ENCODE measurements at places on chromosomes 3 and 15.

- DNase-seq, result no peak
Measured at GRCh38 chr3:39343076-39343717, 13.7 kb downstream of the CCR8 start.

GRCh38 chr15:70566047-70566835, 197.1 kb downstream of the UACA start:
- no peak for DNase-seq

- DNase-seq, result no peak
Measured at GRCh38 chr15:88900309-88900981, 5.1 kb upstream of the HAPLN3 start.

DNA sequence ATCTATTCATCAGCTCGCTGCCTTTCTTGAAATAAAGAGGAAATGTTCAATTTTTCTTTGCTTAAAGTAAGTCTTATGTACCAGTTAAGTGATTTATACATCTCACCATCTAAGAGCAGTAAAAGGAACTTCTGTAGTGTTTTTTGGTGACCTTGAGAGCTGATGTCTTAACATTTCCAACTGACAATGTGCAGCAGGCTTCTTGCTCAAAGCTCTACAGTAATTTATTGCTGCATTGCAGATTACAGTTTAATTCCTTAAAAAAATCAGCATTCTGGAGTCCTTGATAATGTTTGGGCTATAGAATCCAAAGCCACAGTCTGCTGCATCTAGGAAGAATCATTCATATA, 61.6 kb downstream of the DIPK2A start:
- no peak for DNase-seq

- no peak for DNase-seq
Measured at GRCh38 chr3:57252404-57252803, 24.9 kb downstream of the APPL1 start.

GRCh38 chr3:29226706-29227105, 54.2 kb upstream of the RBMS3 start:
- DNase-seq, result no peak

DNA sequence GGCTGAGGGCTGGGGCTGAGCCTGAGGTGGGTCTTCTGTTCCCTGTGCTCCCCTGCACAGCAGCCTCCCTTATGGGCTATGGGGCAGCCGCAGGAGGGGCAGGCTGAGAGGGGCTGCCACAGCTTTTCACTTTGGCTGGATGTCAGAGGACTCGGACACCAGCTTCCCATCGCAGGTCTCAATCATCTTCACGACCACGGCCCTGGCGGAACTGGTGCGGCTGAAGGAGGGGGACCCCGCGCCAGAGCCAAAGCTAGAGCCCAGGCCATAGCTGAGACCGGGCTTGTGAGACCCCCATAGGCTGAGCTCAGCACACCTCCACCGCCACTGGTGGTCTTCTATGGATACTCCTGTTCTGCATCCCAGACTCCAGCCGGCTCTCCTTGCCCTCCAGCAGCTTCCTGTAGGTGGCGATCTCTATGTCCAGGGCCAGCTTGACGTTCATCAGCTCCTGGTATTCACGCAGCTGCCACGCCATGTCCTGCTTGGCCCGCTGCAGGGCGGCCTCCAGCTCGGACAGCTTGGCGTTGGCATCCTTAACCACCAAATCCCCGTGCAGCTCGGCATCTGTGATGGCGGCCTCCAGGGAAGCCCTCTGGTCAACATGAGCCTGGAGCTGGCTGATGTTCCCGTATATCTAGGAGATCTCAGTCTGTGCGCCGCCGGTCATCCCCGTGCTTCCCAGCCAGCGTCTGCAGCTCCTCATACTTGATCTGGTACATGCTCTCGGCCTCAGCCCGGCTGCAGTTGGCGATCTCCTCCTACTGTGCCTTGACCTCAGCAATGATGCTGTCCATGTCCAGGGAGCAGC, 181.7 kb upstream of the SYNPR start:
- no peak for DNase-seq

DNA sequence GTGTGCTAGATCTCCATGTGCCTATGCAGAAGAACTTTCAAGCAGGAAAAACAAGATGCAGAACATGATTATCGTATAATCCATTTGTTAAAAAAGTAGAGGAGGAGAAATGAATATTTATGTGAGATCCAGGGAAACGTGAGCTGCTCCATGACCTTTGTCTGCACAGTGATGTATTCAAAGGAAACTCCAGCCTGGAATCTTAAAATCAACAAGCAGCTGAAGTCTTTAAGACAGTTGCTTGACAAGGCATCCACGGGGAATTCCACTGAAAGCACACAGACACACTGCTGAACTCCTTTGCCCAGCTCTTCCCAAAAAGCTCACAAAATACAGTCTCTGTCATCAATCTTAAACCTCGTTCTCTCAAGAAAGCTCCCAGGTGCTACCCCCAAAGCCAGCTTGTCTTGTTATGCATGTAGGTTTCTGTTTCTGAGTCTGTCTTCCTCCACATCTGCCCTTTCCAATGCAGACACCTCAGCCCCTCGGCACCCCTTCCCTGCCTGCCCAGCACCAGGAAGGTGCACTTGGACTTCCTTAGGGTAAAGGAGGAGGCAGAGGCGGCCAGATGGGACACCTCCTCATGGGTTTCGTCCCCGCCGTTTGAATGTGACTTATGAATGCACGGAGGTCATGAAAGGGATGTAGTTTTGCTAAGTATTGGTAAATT, 28.7 kb downstream of the LRRK1 start:
- no peak for DNase-seq

DNA sequence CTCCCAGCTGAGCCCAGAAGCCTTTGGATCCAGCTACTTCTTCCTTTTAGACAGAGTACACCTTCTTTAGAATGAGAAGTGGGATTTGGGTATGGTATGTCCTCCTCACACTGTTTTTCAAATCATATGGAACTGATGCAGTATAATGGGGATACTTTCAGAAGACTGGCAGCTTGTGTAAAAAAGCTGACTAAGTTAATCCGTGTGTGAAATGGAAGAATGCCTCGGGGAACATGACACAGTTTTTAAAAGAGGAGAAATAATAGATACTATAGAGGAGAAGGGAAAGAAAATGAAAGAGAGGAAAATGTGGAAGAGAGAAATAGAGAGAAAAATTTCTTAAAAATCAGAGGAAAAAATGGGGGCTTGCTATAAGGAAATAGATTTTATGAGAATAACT, 47.7 kb downstream of the TUSC7 start:
- DNase-seq, result no peak

GRCh38 chr3:14760185-14760584, 58.6 kb upstream of the FGD5 start:
- DNase-seq, result no peak

DNA sequence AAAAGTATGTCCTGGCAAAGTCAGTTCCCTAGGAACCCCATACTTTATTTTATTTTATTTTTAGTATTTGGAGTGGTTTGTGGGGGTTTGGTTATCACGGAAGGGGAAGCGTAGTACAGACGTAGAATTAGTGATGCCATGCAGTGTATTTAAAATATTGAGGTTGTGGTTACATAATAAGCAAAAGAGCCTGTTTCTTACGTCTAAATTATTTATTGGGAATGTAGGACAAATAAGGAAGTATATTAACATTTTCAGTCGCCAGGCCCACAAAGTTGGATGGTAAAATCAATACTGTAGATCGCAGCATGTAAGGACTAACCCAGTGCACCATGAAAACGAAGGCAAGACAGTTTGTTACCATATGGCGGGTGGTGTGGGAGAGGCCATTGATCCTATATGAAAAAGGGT, 558 bp downstream of the DTWD1 start:
- DNase-seq, result no peak

- no peak for DNase-seq
Measured at GRCh38 chr3:12963922-12964701, 109.1 kb downstream of the IQSEC1 start.

- DNase-seq, result no peak
Measured at GRCh38 chr3:179196098-179196497, 47.9 kb downstream of the PIK3CA start.

DNA sequence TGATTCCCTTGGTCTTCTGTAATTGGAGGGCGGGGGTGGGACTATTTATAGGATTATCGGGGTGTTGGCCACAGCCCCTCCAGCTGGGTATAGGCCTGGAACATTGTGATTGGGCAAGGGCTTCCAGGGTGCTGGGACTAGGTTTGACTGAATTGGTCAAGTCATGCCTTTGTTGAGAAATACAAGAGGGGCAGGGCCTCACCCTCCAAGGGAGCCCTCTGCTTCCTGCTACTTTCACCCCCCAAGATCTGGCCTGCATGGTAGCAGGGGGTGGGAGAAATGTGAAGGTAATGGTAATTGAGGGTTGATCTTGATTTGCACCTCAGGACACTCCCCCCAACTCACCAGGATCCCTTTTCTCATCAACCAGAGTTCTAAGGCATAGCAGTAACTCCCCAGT, 25.2 kb downstream of the TRIM71 start:
- no peak for DNase-seq

DNA sequence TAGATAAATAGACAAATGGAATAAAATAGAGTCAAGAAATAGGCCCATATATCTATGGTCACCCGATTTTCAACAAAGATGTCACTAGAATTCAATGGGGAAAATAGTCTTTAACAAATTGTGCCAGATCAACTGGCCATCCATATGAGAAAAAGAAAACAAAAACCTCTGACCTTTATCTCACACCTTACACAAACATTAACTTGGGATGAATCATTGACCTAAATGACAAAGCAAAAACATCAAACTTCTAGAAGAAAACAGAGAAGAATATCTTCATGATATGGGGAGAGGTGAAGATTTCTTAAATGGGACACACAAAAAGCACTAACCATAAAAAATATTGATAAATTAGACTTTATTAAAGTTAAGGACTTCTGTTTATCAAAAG, 31.9 kb downstream of the ITGA11 start:
- no peak for DNase-seq

GRCh38 chr3:71101626-71102025, 481.9 kb downstream of the FOXP1 start:
- no peak for DNase-seq

DNA sequence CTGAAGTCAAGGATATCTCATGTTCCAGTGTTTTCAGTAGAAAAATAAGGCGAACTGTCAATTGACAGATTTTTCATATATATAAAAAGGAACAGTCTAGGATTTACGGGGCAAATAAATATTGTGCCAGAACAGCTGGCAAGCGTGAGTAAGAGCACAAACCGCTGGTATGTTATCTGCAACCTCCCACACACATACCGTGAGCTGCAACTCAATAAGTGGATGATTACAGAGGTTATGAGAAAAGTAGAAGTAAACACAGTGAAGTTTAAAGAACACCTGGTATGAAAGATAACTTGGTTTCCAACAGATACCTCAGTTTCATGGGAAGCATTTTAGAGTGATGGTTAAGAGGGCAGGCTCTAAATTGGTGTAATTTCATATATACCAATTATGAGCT, 733.4 kb downstream of the TUSC7 start:
- DNase-seq, result no peak

DNA sequence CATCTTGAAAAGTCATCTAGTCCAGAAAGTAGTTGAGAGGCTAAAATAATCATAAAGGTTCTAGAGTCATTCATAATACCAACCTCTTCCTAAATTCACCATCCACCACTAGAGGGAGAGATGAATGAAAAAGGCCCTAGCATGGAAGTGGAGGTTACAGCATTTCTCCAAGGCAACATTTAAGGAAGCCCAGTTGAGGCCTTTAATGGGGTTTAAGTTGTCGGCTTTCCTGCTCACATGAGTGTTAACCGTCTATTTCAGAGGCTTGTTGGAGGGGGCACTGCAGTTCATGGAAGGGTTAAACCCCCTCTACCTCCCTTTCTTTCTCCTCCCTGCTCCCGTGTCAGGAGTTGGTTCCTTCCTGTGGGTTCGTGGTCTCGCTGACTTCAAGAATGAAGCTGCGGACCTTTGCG, 3.8 kb upstream of the SLCO3A1 start:
- no peak for DNase-seq

DNA sequence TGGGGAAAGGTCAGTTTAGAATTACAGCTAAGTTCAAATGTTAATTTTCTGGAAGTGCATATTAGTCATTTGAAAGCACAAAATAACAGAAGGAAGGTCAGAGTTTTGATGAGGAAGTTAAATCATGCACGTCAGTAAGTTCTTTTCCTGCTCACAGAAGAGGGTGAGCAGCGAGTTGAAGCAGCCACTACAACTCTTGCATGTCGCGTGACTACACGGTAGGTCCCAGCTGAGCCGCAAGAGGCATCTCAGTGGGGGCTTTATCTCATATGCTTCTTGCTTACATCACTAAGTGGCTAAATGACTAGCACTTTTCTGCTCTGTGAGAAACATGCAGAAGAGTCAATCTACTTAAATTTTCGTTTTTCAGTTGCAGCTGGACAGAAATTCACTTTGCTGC, 21.3 kb upstream of the SEC62 start:
- peak; percentile 45 for DNase-seq

- no peak for DNase-seq
Measured at GRCh38 chr15:67468416-67468815, 52.5 kb upstream of the C15orf61 start.

DNA sequence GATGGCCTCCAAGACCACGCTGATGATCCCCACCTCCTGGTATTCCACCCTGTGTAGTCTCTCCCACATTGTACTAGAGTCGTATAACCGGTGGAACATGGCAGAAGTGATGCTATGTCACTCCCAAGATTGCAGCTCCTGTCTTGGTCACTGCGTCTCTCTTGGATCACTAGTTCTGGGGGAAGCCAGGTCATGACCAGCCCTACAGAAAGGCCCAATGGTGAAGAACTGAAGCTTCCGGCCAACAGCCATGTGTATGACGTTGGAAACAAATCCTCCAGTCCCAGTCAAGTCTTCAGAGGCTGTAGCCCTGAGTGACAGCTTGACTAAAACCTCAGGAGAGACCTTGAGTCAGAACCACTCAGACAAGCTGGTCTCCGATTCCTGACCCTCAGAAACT, 61.9 kb upstream of the FNDC3B start:
- DNase-seq, result no peak

DNA sequence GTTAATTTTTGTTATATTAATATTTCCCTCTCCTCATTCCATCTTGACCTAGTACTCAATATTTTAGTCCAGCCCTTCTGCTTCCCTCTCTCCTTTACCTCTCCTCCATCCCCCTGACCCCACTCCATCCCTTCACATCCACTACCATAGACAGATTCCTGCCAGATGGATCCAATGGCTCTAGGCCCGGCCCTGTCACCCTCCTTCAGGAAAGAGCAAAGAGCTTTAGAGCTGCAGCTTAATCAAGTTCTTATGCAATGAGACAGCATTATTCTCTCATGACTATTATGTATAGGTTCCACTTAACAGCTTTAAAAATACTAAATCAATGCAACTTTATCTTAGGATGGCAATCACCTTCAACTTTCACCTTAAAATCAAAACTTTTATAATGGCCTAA, 200.7 kb upstream of the TTC14 start:
- no peak for DNase-seq

- DNase-seq, result no peak
Measured at GRCh38 chr3:188734395-188734794, 437.4 kb upstream of the TPRG1 start.

All from left colon (tissue), 2 donors.